ENCODE measurements at places on chromosomes 2 and 18. TPM values are rescaled to one million over a fixed set of nuclear protein-coding genes. Genes with fewer than 3 reads are reported as not detected.

Gene AGXT
- not detected for total RNA-seq

Gene RSAD2
- total RNA-seq, result 1.2 TPM

GRCh38 chr2:241011751-241012510 lies 13.5 kb downstream of the SNED1 start:
- no peak for DNase-seq

GRCh38 chr2:85266146-85267041 lies 61.4 kb downstream of the TGOLN2 start:
- peak; percentile 32 for DNase-seq

DNA sequence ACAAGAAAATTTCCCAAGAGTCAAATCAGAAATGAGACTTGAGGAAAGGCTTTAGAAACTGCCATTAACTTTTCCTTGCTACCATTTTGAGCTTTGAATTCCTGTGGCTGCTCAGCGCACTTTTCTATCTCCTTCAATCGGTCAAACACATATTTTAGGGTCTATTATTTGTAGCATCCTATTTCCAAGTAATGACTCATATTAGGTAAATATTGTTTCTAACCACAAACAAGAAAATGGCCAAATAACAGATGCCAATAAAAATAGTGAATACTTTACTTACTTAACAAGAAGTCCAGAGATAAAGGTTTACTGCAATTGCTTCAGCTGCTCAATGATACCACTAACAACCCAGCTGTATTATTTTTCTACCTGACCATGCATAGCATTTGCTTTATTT lies 29.7 kb upstream of the CCDC178 start:
- no peak for DNase-seq

GRCh38 chr2:15732341-15733077 lies 140.8 kb downstream of the DDX1 start:
- no peak for DNase-seq

DNA sequence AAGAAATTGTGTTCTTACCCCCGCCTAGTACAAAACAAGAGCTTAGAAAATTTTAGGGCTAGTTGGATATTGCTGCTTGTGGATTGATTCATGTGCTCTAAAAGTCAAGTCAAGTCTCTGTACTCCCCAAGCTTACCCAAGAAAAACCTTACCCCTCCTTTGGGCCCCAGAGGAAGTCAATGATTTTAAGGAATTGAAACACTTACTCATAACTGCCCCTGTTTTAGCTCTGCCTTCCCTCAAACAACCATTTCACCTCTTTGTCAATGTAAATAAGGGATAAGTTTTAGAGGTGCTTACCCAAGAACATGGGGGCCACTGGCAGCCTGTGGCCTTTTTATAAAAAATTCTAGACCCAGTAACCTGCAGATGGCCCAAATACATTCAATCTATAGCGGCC lies 136.6 kb upstream of the RMP24 start:
- no peak for DNase-seq

- DNase-seq, result peak; percentile 46
These were observed 195.1 kb downstream of the KCNE4 start for GRCh38 chr2:223247136-223247535.

DNA sequence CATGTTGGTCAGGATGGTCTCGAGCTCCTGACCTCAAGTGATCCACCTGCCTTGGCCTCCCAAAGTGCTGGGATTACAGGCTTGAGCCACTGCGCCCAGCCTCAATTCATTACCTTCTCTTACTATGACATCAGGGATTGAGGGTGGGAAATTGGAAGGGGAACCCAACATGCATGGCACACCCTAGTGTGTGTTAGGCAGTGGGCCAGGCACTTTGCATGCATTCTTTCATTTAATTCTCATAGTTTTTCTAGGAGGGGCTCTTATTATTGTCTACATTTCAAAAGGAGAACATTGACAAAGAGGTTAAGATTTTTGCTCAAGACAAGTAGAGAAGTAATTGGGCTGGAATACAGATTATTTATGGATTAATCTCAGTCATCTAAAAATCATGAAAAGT lies 10.9 kb upstream of the DNAJB2 start:
- no peak for DNase-seq

Data from H4 (cell line).